Thymus (tissue), 14 donors: ENCODE measurements at places on chromosomes 4 and X. TPM values are rescaled to one million over a fixed set of nuclear protein-coding genes. Genes with fewer than 3 reads are reported as not detected.

GAGE12D gene
- not detected for total RNA-seq

TADA2B gene
- total RNA-seq: 8.8 TPM

GSX2 gene
- total RNA-seq: not detected

TREX2 gene
- total RNA-seq: 0.38 TPM

VCX gene
- not detected for total RNA-seq

CLDN34 gene
- total RNA-seq: 0.05 TPM

DOCK11 gene
- total RNA-seq: 47.8 TPM

- no peak for DNase-seq
- H3K36me3 ChIP-seq: no peaks in the 10 kb centered on the region
- no peaks in the 10 kb centered on the region for H3K4me1 ChIP-seq
- H3K27me3 ChIP-seq: no peaks in the 10 kb centered on the region
- no peak overlapping the region for H3K4me3 ChIP-seq
Observed at GRCh38 chrX:39002466-39002865, 201.2 kb downstream of the MID1IP1 start.

GRCh38 chr4:152618971-152619370 lies 60.8 kb downstream of the TMEM154 start:
- H3K4me1 ChIP-seq: no peaks in the 10 kb centered on the region
- H3K27ac ChIP-seq: no peak overlapping the region
- H3K36me3 ChIP-seq: no peaks in the 10 kb centered on the region
- H3K27me3 ChIP-seq: no peaks in the 10 kb centered on the region
- H3K4me3 ChIP-seq: no peak overlapping the region
- no peak for DNase-seq

- no peaks in the 10 kb centered on the region for H3K4me1 ChIP-seq
- H3K36me3 ChIP-seq: no peaks in the 10 kb centered on the region
- H3K27ac ChIP-seq: no peak overlapping the region
- DNase-seq: no peak
Observed at GRCh38 chr4:89077761-89078160, 20.8 kb upstream of the FAM13A start.

DNA sequence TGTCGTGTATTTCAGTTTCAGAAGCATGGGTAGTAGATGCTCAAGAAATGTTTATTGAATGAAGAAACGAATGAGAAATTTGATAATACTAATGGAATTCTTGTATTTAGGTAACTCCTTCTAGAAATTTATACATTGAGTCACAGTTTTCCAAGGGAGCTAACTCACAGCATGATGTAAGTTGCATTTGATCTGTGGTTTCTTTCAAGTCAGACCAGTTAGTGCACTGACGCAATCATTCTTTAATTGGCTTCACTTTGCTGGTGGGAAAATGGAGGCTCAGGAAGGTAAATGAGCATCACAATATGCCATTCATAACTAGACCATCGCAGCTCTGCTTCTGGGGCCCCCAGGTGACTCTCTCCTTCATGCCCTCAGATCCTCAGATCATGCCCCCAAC lies 17.3 kb upstream of the CWH43 start:
- no peak overlapping the region for H3K4me3 ChIP-seq
- no peak for DNase-seq
- H3K27me3 ChIP-seq: no peaks in the 10 kb centered on the region
- H3K4me1 ChIP-seq: no peaks in the 10 kb centered on the region

GRCh38 chr4:57114973-57115372 lies 4.8 kb upstream of the IGFBP7 start:
- DNase-seq: no peak
- no peak overlapping the region for H3K27ac ChIP-seq
- H3K4me3 ChIP-seq: no peak overlapping the region
- no peaks in the 10 kb centered on the region for H3K36me3 ChIP-seq

DNA sequence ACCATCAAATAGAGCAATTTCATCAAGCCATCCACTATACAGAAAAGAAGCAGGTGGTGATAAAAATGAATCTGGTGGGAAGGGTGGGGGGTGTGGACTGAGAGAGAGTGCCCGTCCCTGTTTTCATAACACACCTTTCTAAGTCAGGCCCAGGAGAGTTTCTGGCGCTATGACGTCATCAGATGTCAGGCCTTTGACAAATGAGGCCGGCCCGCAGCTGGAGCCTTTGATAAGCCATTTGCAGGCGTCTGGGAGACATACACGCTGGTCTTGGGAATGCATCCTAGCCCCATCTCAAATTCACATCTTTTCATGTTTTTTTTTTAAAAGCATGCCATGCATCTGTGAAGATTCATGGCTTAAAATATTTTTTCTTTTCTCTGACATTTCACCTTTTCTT lies 404.5 kb downstream of the BCOR start:
- peaks cover 31% of the 10 kb centered on the region for H3K27me3 ChIP-seq
- peaks cover 5% of the 10 kb centered on the region for H3K4me1 ChIP-seq
- H3K4me3 ChIP-seq: no peak overlapping the region
- no peak overlapping the region for H3K27ac ChIP-seq

DNA sequence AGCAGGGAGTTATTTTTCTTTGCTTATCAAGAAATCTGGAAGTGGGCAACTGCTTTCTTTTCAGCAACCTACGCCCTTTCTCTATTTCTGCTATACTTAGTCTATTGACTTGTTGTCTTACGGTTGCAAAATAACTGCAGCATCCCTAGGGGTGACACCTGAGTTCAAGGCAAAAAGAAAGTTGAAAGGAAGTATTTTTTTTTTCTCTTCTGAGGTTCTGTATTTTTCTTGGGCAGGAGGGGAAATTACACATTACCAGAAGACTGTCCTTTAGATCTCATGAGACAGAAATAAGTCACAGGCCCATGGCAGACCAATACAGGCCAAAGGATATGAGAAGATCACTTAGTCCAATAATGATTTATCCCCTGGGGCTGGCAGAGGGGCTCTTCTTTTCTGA lies 204.7 kb upstream of the CASK start:
- peak; percentile 7 for DNase-seq
- no peaks in the 10 kb centered on the region for H3K27me3 ChIP-seq
- H3K36me3 ChIP-seq: no peaks in the 10 kb centered on the region
- H3K27ac ChIP-seq: peak overlapping the region; percentile 40
- peaks cover 13% of the 10 kb centered on the region for H3K4me1 ChIP-seq
- H3K4me3 ChIP-seq: no peak overlapping the region

- H3K4me3 ChIP-seq: no peak overlapping the region
- H3K27me3 ChIP-seq: no peaks in the 10 kb centered on the region
- H3K27ac ChIP-seq: no peak overlapping the region
- no peaks in the 10 kb centered on the region for H3K4me1 ChIP-seq
- H3K36me3 ChIP-seq: no peaks in the 10 kb centered on the region
Observed at GRCh38 chr4:159639671-159640323, 536.9 kb downstream of the RAPGEF2 start.

- H3K4me3 ChIP-seq: no peak overlapping the region
- DNase-seq: no peak
- no peaks in the 10 kb centered on the region for H3K36me3 ChIP-seq
- H3K4me1 ChIP-seq: no peaks in the 10 kb centered on the region
- H3K27me3 ChIP-seq: no peaks in the 10 kb centered on the region
Observed at GRCh38 chrX:139924696-139925095, 8.2 kb downstream of the ATP11C start.

DNA sequence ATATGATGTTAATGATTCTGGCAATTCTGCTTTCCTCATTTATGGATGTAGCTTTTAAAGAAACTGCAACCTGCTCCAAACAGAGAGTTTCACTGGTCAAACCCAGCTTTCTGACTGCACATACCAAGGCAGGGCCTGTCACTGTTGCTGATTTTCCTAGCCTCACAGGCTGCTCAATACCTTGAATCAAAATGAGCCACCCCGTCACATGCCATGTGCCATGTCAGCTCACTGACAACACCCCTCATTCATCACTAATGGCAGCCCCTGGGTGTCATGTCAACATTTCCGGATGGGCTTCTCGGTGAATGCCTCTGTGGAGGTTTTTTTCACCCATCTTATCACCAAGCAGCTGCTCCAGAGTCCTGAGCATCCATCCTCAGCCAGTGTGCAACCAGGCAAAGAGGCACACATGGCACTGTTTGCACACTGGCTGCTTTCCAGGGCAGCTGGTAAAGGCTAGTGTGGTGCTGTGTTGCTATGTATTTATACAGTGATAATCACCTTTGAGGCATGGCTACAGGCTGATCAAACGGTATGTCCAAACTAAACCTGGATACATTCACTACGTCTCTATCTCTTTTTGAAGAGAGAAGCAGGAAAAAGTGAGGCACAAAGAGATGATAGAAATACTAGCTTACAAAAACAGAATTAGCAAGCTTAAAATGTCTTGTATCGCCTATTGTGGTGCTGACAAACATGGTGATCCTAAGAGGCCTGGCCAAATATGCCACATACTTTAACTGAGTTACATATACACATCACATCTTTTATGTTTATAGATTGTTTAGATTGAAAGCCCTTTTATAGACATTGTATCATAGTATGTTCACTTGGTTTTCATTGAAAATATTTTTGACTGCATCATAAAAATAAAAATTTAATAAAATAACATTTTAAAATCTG lies 94.6 kb upstream of the INPP4B start:
- H3K27me3 ChIP-seq: no peaks in the 10 kb centered on the region
- no peaks in the 10 kb centered on the region for H3K36me3 ChIP-seq
- no peak overlapping the region for H3K4me3 ChIP-seq

DNA sequence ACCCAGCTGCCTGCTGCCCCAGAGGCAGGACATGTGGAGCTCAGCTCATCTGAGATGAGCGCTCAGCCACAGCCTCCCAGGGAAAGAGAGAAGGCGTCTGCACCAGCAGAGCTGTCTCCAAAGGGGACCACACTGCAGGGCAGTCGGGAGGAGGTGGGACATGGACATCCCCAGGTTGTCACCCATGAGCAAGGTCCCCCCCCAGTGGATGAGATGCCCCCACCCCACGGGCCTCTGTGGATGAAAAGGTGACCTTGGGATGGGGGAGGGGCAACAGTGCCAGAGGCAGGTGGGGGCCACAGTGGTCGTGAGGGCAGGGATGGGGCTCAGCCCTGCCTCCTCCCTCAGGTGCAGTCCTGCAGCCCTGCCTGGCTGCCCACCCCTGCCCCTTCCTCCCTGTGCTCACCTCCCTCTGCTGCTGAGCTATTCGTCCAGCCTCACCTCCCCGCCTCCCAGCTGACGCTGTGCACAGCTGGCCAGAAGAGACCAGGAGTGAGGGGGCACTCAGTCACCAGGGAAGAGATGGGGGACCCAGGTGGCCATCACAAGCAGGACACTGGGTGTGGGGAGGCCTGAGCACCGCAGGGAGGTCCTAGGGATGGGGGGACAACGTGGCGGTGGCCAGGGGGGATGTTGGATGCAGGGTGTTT lies 9.3 kb downstream of the NKX1-1 start:
- H3K4me3 ChIP-seq: no peak overlapping the region
- H3K36me3 ChIP-seq: peaks cover 5% of the 10 kb centered on the region
- no peak for DNase-seq
- no peaks in the 10 kb centered on the region for H3K4me1 ChIP-seq
- no peak overlapping the region for H3K27ac ChIP-seq

GRCh38 chrX:39149761-39150160 lies 348.5 kb downstream of the MID1IP1 start:
- no peaks in the 10 kb centered on the region for H3K4me1 ChIP-seq
- no peak overlapping the region for H3K4me3 ChIP-seq
- H3K27ac ChIP-seq: no peak overlapping the region

GRCh38 chrX:122739770-122740169 lies 444.3 kb upstream of the GRIA3 start:
- no peak for DNase-seq
- H3K4me3 ChIP-seq: no peak overlapping the region
- no peaks in the 10 kb centered on the region for H3K36me3 ChIP-seq
- H3K27ac ChIP-seq: no peak overlapping the region

DNA sequence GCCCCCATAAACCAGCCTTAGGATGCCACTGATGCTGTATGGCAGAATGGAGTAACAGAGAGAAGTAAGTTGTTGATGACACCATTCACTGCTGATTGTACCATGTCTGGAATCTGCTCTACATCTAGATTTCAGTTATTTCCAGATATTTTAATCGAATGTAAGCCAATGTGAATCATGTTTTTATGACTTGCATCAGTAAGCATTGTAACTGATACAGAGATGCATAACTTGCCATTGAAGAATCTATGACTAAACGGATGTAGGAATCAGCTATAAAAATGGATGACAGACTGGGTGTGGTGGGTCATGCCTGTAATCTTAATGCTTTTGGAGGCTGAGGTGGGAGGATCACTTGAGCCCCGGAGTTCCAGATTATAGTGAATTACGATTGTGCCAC lies 161.0 kb upstream of the GATB start:
- no peak for DNase-seq
- H3K36me3 ChIP-seq: no peaks in the 10 kb centered on the region
- no peak overlapping the region for H3K27ac ChIP-seq
- H3K4me1 ChIP-seq: no peaks in the 10 kb centered on the region
- no peak overlapping the region for H3K4me3 ChIP-seq

GRCh38 chr4:2891294-2891693 lies 47.6 kb downstream of the ADD1 start:
- no peak for DNase-seq
- H3K4me1 ChIP-seq: no peaks in the 10 kb centered on the region

- H3K27me3 ChIP-seq: no peaks in the 10 kb centered on the region
- H3K4me1 ChIP-seq: peaks cover 4% of the 10 kb centered on the region
- H3K36me3 ChIP-seq: no peaks in the 10 kb centered on the region
- no peak overlapping the region for H3K4me3 ChIP-seq
- no peak overlapping the region for H3K27ac ChIP-seq
- no peak for DNase-seq
Observed at GRCh38 chr4:71261633-71262121, 77.1 kb upstream of the SLC4A4 start.

DNA sequence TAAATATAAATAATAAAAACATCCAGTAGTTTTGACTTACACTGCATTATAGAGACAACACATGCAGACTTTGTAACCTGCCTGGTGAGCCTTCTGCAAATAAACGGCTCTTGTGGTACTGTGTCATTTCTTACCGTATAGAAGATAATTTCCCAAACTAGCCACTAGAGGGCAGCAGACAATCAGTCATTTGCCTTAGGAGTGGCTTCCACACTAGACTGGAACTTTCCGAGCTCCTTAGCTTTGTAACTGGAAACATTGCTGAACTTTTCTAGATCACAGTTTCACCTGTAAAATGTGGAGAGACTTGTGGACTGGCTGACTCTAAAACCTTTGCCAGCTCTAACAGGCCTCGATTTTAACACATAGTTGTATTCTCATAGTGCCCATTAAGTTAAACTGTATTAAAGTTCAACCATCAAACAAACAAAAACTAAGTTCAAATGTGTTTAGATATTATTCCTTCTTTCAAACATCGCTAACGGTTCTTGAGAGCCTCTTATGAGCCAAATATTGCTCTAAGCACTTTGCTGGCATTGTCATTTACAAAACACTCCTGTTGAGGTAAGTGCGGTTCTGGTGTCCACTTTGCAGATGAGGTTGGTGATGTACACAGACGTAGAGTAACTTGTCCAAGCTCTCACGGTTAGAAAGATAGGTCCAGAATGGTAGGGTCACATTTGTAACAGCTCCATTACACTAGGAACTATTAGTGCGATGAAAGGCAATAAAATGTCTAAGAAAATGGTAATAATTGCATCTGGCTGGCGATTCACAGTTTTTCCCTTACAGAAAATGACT lies 345.5 kb downstream of the ANK2 start:
- H3K27ac ChIP-seq: no peak overlapping the region
- H3K4me1 ChIP-seq: no peaks in the 10 kb centered on the region
- H3K36me3 ChIP-seq: no peaks in the 10 kb centered on the region
- no peak overlapping the region for H3K4me3 ChIP-seq

GRCh38 chr4:183828839-183829238 lies 76.3 kb upstream of the STOX2 start:
- no peaks in the 10 kb centered on the region for H3K4me1 ChIP-seq
- no peaks in the 10 kb centered on the region for H3K27me3 ChIP-seq
- no peak overlapping the region for H3K4me3 ChIP-seq
- no peak for DNase-seq
- H3K27ac ChIP-seq: no peak overlapping the region

- no peak for DNase-seq
- no peaks in the 10 kb centered on the region for H3K27me3 ChIP-seq
- no peak overlapping the region for H3K27ac ChIP-seq
- H3K4me3 ChIP-seq: no peak overlapping the region
Observed at GRCh38 chr4:163915896-163916295, 421.4 kb downstream of the TMA16 start.
